ENCODE measurements at places on chromosomes 4 and X.

DNA sequence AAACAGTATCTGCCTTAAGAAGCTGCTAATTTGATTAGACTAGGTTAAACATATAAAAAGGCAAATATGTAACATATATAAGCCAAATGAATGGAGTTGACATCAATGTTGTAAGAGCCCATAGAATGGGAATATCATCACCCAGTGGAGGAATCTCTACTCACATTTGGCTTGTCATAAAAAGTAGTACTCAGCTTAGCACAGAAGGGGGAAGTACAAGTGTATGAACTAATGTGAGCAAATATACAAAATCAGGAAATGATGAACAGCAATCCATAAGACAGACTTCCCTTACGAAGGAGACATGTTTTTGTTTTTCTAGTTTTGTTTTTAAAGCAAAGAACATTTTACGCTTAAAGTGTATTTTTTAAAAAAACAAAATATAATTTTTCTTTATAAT lies 74.9 kb downstream of the MAB21L2 start:
- no peak for DNase-seq

DNA sequence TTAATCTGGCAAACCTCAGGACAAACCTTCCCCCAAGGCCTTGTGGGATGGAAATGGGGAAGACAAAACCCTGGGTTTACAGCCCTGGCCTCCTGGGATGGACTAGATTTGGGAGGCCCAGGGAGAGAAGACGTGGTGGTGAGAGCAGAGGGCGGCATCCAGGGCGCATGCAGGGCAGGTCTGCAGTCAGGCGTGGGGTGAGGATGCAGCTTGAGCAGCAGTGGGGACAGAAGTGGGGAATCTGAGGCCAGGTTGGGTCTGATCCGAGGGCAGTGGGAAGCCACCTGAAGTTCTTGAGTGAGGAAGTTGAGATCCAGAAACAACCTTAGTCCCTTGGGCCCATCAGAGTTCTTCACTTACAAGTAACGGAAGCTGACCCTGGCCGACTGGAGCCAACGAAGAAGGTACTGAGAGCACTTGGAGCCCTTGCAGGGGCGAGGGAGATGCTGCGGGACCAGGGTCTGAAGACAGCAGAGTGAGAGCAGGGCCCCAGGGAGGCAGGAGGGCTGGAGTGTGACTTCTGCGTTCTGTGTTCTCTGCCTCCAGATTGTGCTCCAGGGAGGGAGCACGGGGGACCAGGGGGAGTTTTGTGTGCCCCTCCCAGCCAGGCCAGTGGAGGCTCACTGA lies 42.0 kb upstream of the GPR78 start:
- no peak for DNase-seq

DNA sequence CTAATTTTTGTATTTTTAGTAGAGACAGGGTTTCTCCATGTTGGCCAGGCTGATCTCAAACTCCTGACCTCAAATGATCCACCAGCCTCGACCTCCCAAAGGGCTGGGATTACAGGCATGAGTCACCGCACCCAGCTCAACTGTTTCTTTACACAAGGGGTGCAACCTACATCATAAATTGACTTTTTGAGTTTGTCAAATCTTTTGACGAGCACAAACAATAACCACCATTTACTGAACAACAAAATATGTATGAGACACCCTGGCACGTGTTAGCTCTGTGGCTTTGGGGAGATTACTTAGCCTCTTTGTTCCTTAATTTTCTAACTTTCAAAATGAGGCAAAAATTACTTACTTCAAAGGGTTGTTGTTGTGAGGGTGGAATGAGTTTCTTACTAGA lies 23.5 kb upstream of the SLC34A2 start:
- no peak for DNase-seq

- DNase-seq: no peak
Measured at GRCh38 chr4:185335579-185335978, 60.1 kb downstream of the LRP2BP start.

DNA sequence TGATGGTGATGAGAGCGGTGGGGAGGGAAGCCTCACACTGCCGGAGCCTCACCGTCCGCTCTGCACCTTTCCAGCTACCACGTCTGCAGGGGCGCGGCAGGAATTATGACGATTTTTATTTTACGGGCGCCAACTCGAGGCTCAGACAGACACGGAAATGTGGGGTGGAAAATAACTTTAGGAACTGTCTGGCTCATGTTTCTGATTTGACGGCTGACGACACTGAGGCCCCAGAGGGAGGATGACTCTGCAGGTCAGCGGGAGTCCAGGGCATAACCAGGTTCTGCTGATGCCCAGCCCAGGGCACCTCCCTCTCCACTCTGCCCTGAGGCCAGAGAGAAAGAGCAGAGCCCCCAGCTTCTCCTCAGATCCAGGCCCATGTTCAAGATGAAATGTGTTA lies 43.9 kb downstream of the C4orf50 start:
- no peak for DNase-seq

DNA sequence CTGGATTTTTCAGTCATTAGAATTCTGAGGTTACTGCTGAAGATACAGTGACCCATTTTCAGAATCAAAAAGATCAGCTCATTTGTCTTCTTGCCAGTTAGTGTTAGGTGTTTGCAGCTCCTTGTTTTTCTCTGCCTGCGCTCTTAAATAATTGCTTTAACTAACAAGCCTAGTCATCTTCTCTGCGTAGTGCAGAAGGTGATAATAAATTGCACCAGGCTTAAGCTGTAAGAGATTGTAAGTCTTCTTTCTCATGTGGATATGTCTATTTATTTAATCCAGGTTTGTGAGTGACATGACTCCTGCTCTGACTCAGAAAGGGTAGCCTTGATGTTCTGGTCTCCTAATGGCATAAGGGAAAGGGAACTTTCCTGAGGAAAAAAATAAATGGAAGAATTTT lies 167.2 kb downstream of the CEP135 start:
- no peak for DNase-seq

DNA sequence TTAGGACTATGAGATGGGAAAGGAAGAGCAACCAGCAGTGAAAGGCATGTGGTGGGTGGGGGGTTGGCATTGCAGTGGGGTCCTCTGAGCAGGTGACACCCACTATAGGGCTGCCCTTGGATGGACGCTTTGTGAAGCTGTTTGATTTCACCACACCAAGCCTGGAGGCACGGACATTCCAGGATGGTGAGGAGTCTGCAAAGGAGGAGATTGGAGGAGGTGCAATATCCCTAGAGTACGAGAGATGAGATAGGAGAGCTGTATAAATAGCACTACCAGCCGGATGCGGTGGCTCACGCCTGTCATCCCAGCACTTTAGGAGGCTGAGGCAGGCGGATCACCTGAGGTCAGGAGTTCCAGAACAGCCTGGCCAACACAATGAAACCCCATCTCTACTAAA lies 42.3 kb downstream of the SHOX start:
- no peak for DNase-seq

DNA sequence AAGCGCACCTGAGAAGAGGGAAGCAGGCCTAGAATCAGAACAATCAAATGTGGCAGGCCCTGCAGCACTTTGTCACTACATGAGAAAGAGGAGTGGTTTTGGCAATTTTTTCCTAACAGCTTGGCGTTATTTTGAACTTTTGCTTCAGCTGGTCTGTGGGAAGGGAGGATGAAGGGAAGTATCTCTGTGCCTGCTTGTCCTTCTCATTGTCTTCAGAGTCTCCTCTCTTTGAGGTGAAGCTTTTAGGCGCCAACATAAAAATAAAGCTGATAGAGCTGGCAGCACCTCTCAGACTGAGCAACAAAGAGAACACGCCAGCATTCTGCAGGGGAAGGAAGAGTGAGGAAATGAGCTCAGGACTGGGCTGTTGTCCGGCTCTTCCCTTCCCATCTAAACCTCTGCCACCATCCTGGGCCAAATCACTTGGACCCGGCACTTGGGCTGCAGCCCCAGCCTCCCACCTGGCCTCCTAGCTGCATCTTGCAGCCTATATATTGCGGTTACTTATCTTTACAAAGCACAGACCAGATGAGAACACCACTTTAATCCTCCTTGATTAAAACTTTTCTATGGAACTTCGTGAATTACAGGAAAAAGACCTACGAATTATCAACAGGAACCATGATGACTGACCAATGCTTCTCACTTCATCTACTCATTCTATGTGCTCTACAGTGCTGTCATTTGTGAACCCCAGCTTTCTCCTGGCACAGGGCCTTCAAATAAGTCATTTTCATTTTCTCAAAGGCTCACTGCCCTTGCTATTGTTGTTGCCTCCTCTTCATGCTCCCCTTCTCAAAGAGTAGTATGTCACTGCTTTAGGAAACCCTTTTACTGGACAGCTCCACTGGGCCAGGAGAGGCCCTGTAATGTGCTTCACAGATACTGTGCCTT lies 476.4 kb upstream of the HS3ST1 start:
- DNase-seq: no peak

- DNase-seq: no peak
Measured at GRCh38 chrX:118038614-118039365, 77.8 kb downstream of the KLHL13 start.

Measured in stimulated activated naive CD4-positive, alpha-beta T cell (primary cell).